Osteoblast (primary cell): ENCODE measurements at places on chromosomes 5 and 9. TPM values are rescaled to one million over a fixed set of nuclear protein-coding genes. Genes with fewer than 3 reads are reported as not detected.

Gene CACNA1B
- under 0.01 TPM in 2 replicates for total RNA-seq

Gene ADGRD2
- not detected in 2 replicates for total RNA-seq

Gene NUDT12
- 14.7 and 16.3 TPM in 2 replicates for total RNA-seq

Gene GPX3
- total RNA-seq, result 8.8 and 9.8 TPM in 2 replicates

Gene IL9
- total RNA-seq, result not detected in 2 replicates

Gene PCDHB4
- 1.1 and 1.2 TPM in 2 replicates for total RNA-seq

Gene STC2
- 431 and 558 TPM in 2 replicates for total RNA-seq

Gene DIRAS2
- total RNA-seq, result under 0.01 TPM in 1 of 2 replicates, not detected in the other

Gene PCDHAC2
- 0.36 and 0.59 TPM in 2 replicates for total RNA-seq

Gene SPATA6L
- total RNA-seq, result 0.72 and 1.2 TPM in 2 replicates

Gene WASHC1
- 3.6 and 4.1 TPM in 2 replicates for total RNA-seq

Gene PPIC
- 92.8 and 109 TPM in 2 replicates for total RNA-seq

Gene PSD2
- 0.29 and 0.36 TPM in 2 replicates for total RNA-seq

Gene PCDHGA9
- total RNA-seq, result 6.2 and 6.5 TPM in 2 replicates

Gene PCDHGA6
- total RNA-seq, result 5.0 and 5.1 TPM in 2 replicates

Gene C5
- total RNA-seq, result 5.1 and 5.6 TPM in 2 replicates

Gene OR1Q1
- under 0.01 TPM in 1 of 2 replicates, not detected in the other for total RNA-seq

Gene FGF1
- total RNA-seq, result 2.9 and 4.3 TPM in 2 replicates

Gene SLC6A7
- total RNA-seq, result under 0.01 TPM in 1 of 2 replicates, not detected in the other

Gene DRD1
- under 0.01 TPM in 1 of 2 replicates, not detected in the other for total RNA-seq

Gene BNIP1
- total RNA-seq, result 14.4 and 14.5 TPM in 2 replicates

Gene NUTM2F
- not detected in 2 replicates for total RNA-seq

Gene HRCT1
- 1.8 and 5.1 TPM in 2 replicates for total RNA-seq

Gene RBM27
- total RNA-seq, result 22.1 and 28.0 TPM in 2 replicates

Gene IL13
- total RNA-seq, result under 0.01 TPM in 1 of 2 replicates, not detected in the other

Gene HTR1A
- total RNA-seq, result not detected in 2 replicates

Gene PDGFRB
- total RNA-seq, result 531 and 567 TPM in 2 replicates

Gene CCDC152
- 0.29 and 0.36 TPM in 2 replicates for total RNA-seq

Gene SPATA31D4
- not detected in 2 replicates for total RNA-seq
